ENCODE measurements at places on chromosomes 13 and 19.

DNA sequence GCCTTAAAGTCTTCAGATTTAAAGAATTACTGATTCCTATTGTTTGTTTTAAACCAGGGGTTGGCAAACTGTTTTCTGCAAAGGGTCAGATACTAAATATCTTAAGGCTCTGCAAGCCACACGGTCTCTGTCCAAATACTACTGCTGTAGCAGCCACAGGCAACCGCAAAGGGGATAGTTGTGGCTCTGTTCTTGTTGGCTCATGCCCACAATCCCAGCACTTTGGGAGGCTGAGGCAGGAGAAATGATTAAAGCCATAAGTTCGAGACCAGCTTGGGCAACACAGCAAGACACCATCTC lies 22.4 kb downstream of the RANBP3 start:
- no peak for DNase-seq

DNA sequence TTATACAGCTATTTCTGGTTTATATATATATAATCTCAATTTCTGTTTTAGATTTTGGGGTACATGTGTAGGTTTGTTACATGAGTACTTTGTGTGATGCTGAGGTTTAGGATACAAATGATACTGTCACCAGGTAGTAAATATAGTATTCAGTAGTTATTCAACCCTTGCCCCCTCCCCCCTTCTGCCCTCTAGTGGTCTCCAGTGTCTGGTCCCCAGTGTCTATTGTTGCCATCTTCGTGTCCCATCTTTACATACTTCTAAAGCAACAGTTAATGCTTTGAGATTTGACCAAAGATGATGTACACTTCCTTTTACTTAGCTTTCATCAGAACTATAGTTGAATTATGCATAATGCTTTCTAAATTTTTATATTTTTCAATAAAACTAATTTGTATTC lies 1623.4 kb upstream of the PRR20A start:
- no peak for DNase-seq

- DNase-seq, result no peak
Measured at GRCh38 chr19:21569494-21569865, 64.1 kb downstream of the ZNF429 start.

DNA sequence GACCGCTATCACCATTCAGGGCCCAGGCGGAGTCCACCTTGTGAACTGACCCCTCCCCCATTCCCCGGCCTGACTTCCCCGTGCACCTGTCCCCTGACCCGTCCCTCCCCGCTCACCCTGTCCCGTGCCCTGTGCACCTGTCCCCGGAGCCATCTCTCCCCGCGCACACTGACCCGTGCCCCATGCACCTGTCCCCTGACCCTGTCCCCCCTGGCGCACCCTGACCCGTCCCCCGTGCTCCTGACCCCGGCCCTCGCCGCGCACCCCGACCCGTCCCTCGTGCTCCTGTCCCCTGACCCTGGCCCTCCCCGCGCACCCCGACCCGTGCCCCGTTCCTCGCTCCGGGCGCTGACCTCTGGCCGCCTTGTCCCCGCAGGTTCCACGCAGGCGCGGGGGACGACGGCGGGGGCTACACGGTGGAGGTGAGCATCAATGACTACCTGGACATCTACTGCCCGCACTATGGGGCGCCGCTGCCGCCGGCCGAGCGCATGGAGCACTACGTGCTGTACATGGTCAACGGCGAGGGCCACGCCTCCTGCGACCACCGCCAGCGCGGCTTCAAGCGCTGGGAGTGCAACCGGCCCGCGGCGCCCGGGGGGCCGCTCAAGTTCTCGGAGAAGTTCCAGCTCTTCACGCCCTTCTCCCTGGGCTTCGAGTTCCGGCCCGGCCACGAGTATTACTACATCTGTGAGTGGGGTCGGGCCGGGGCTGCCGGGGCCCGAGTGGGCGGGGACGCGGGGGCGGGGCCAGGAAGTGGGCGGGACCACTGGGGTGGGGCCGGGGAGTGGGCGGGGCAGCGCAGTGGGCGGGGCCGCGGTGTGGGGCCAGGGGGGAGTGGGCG lies 9.7 kb downstream of the EFNA2 start:
- DNase-seq, result no peak

GRCh38 chr13:72384879-72385278 lies 342.6 kb downstream of the MZT1 start:
- DNase-seq, result no peak

GRCh38 chr19:6047741-6048251 lies 62.5 kb downstream of the RFX2 start:
- DNase-seq, result peak; percentile 46

- no peak for DNase-seq
Measured at GRCh38 chr13:108226184-108226583, 8.0 kb downstream of the ABHD13 start.

GRCh38 chr13:28297341-28297740 lies 159.0 kb downstream of the PAN3 start:
- DNase-seq, result no peak

DNA sequence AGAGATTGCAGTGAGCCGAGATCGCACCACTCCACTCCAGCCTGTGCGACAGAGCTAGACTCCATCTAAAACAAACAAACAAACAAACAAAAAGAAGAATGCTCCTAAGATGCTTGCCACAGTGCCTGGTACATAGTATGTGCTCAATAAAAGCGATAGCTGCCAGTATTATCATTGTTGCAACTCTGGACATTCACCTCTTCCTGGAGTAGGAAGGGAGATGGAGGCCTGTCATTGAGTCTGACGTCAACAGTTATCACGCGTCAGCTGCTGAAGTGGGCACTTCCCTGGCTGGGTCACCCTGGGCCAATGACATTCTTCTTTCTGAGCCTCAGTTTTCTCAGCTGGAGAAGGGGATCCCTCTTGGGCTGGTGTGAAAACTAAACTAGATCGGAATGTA lies 4.2 kb upstream of the PLAUR start:
- DNase-seq, result peak; percentile 69

GRCh38 chr13:62583466-62583865 lies 1167.8 kb upstream of the PCDH20 start:
- DNase-seq, result no peak

DNA sequence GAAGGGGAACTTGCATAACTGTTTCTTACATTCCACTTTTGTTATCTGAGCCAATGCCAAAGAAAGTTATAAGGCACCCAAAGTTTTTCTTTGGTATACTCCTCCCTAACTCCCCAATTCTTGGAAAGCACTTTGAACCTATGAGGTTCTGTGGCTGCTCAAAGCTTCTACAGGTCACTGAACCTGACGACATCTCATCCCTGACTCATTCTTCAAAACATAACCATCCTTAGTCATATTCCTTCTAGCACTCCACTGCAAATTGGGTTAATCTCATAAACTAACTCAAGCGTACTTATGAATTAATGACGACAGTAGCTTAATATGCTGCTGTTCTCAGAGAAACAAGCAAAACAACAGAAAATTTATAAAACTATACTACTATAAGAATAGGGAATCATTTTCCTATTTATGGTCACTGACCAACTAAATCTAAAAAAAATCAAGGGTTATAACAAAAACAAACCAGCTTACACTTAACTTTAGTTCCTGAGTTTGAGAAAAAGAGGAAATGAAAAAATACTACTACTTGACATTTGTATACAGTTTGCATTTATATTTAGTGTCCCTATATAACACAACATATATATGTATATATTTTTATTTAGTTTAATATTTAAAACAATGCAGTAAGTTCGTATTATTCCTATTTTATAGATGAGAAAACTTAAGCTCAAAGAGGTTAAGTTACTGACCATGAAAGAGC lies 69.1 kb downstream of the CAB39L start:
- no peak for DNase-seq

- DNase-seq, result no peak
Measured at GRCh38 chr13:49563516-49563915, 21.8 kb downstream of the RCBTB1 start.

DNA sequence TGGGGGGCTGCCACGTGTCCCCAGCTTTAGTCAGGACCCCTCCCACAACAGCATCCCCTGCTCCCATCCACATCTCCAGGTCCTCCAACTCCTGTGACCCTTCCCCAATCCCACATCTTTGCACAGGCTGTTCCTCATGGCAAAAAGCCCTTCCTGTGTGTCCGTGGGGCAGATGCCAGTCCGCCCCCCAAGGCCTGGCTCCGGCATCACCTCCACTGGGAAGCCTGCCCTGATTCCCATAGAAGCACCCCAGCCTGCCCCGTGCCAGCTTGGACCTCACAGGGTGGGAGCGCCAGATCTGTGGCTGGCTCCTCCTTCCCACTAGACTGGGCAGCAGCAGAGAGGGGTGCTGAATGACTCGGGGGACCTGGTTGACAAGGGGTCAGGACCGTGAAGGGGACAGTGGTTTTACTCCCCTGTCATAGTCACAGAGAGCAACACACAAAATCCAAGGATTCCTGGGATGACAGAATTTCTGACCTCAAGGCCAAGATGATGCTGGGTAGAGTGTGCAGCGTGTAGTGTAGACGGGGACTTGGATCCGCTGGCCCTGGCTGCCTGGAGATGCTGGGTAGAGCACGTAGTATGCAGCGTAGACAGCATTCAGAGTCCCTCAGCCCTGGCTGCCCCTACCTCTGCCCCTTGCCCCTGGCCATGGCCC lies 13.3 kb downstream of the KLF2 start:
- no peak for DNase-seq

DNA sequence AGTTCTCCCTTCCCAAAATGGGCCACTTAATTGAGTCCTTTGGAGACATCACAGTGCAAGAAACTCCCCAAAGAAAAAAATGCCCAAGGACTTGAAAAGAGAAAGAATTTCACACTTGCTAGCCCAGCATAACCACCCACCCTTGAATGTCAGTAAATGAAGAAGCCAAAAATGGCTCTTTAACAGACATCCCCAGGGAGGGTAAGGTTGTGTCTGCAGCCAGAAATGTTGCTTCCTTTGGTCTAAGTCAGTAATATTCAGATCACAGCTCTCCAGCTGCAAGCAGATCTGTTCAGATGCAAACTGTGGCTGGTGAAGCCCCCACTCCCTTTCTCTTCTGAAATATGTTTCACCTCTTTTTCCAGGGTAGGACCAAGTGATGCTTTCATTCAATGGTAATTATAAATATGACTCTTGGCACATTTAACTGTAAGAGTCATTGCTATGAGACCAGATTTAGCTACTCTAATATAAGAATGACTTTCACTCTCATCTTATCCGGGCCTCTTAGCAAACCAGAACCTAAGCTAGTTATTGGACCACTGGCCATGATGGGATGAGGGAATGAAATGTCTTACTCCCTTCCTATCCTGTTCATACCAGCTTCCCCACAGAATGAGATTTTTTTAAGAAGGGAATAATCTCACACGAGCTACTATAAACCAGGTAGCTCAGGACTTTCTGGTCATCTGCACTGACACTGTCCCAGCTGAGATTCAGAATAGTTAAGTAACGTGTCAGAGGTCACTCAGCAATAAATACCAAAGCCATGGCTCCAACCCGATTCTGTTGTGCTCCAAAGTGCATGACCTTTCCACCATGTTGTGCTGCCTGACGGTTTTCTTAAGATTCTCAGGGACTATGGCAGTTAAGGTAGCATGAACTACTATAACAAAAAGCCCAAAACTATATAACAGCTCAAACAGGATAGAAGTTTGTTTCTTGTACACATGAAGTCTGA lies 234.1 kb downstream of the FOXO1 start:
- DNase-seq, result no peak

GRCh38 chr19:10419646-10420443 lies 493 bp upstream of the PDE4A start:
- no peak for DNase-seq

DNA sequence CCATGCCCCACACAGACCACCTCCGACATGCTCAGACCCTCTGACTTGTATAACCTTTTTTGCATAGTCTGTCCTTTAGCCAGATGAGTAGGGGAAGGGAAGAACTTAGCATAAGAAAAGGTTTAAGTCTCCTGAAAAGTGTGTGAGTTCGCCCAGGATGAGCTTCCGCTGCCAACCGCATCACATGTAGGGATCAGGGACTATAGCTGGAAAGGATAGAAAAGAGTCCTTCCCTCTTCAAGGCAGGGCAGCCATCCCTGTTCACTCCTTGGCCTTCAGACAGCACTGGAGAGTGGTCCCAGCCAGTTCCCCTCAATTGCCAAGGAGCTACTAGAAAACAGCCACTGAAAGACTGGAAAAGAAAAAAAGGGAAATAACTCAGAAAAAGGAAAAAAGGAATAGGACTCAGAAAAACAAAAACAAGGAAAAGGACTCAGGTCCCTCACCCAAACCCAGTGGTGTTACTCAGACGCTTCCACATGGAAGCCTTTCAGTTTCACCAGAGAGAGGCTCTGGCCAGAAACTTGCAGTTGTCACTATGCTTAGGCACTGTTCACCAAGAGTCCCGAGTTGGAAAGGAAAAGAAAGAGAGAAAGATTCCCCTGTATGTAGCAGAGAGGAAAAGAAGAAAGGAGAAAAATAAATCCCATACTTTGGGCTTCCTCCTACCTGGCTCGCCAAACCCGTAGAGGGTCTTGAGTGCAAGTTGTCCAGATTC lies 5.6 kb upstream of the TM9SF2 start:
- DNase-seq, result no peak

DNA sequence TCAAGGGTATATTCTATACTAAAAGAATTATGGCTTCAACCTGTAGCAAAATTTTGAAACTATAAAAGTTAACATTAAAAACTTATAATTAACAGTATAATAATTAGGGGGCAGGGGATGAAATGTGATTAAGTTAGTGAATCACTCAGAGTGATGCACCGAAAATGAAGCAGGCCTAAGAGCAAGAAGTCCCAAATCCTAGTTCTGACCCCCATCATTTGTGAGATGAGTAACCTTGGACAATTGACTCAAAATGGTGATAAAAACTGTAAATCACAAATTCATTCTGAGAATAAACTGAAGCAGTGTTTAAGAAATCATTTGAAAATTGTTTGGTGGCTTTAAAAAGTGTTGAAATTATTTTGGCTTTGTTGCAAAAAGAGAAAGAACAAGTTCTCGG lies 56.8 kb downstream of the KLF12 start:
- no peak for DNase-seq

DNA sequence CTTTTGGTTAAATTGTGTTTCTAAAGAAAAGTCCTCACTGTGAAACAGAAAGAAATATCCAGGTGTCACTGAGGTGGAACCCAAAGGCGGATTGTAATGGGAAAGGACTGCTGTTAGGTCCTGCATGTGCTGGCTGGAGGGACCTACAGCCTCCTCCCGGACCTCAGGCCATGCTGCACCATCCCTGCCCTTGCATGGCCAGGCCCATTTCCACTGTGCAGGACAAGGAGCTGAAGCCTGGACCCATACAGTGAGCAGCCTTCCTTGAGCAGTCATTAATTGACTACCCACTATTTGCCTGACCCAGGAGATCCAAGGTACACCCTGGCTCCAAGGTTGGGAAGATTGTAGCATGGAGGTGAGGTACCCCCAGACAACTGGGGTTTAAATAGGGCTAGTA lies 17.6 kb downstream of the VSTM2B start:
- no peak for DNase-seq

GRCh38 chr13:87669379-87669978 lies 1.7 kb upstream of the SLITRK5 start:
- DNase-seq, result no peak

GRCh38 chr13:83204886-83205285 lies 677.4 kb downstream of the SLITRK1 start:
- DNase-seq, result no peak

DNA sequence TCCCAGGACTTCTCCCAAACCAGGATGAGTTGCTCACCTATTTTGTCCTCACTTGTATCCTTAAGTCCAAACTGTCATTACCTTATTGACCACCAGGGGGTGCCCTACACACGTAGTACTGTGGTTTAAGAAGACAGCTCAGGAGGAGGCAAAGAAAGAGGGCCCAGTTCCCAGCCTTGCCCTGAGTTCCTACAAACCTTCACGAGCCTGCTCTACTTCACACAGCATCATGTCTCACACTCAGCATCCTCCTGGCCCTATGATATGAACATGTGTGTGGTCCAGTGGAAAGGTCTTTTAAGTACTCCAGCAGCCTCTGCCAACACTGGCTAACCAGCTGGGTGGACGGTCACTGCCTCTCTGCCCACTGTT lies 8.1 kb upstream of the ZNF784 start:
- peak; percentile 84 for DNase-seq

Measured in aorta (tissue), 5 donors.